ENCODE measurements at places on chromosomes 4 and X. TPM values are rescaled to one million over a fixed set of nuclear protein-coding genes. Genes with fewer than 3 reads are reported as not detected.

DNA sequence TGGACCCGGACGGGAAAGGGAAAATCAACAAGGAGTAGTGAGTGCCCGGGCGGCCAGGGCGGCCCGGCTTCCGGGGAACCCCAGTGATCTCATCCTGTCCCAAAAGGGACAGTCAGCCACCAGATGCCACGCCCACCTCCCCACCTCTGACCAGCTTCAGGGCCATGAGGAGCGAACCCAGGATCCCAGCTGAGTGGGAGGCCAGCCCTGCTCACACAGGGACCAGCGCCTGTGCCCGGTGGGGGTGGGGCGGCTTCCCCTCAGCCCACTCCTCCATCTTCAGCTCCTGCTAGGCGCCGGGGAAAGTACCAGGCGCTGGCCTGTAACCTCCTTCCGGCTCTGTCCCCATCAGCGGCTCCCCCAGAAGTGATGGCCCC, 6.2 kb downstream of the MYL5 start:
- DNase-seq = no peak
- H3K36me3 ChIP-seq = no peaks in the 10 kb centered on the region
- H3K4me3 ChIP-seq = peak overlapping the region; percentile 67
- peaks cover 32% of the 10 kb centered on the region for H3K4me1 ChIP-seq

DNA sequence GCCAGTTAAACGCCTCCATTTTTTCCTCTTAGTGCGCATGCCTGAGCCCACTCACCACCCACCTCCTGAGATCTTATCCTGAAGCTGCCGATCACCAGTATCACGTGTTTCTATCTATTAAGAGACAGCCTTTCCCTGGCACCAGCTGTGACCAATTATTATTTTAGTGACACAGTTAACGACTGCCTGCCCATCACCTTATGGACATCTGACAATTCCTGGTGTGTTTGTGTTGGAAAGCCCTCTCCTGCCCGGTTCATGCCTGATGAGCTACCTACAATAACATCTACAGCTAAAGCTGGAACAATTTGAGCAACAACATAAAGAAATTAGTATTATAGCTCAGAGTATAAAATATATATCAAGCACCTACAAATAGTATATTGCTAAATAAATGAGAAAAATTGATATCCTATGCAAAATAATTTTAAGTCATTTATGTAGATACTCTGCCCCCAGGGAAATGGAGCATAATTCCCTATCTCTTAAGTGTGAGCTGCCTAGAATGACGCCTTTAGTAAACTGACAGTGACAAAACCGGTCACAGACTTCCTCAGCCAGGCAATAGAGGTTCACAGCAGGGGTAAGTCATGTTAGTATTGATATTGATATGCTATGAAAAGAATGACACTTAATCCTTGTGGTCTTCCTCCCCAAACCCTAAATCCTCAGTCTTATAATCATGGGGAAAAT, 862.2 kb downstream of the TRAM1L1 start:
- DNase-seq = no peak
- H3K4me3 ChIP-seq = no peak overlapping the region
- no peak overlapping the region for H3K27ac ChIP-seq

DNA sequence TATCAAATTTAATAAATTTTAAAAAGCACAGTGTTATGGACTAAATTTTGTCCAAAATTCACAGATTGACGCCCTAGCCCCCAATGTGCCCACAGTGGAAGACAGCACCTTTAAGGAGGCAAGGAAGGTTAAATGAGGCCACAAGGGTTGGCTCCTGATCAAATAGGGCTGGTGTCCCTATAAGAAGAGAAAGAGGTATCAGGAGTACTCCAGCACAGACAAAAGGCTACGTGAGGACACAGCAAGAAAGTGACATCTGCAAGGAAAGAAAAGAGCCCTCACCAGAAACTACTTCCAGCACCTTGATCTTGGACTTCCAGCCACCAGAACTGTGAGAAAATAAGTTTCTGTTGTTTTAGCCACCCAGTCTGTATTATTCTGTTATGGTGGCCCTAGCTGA, 48.8 kb downstream of the FAM13A start:
- H3K36me3 ChIP-seq = no peaks in the 10 kb centered on the region
- H3K27ac ChIP-seq = no peak overlapping the region
- H3K4me3 ChIP-seq = no peak overlapping the region
- no peaks in the 10 kb centered on the region for H3K27me3 ChIP-seq

DNA sequence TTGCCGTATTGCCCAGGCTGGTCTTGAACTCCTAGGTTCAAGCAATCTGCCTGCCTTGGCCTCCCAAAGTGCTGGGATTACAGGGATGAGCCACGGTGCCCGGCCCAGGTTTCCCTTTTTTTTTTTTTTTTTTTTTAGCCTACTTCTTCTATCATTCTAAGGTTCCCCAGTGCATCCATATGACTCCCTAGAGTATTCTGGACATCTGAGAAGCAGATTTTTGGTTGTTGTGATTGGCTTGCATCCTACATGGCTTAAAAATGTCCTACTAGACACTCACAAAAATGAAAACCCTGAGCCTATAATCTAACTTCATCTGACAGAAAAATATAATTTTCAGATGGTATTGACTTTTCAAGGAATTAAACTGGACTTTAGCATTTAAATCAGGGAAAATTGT, 41.7 kb downstream of the SMIM14 start:
- DNase-seq = no peak
- H3K36me3 ChIP-seq = peaks cover 33% of the 10 kb centered on the region
- H3K4me1 ChIP-seq = peaks cover 5% of the 10 kb centered on the region

Gene ASB12
- total RNA-seq = not detected

Gene CORIN
- total RNA-seq = 3.9 TPM

Measured in lower lobe of right lung (tissue), 2 donors.